Inflammatory macrophage treated with lipopolysaccharide for 1 hour (primary cell): ENCODE measurements at places on chromosomes 16 and 17.
A peak's percentile ranks its signal among the peaks of the same experiment; 100 is the strongest.

GRCh38 chr17:64091571-64091970, 38.4 kb downstream of the ERN1 start:
- DNase-seq = no peak

DNA sequence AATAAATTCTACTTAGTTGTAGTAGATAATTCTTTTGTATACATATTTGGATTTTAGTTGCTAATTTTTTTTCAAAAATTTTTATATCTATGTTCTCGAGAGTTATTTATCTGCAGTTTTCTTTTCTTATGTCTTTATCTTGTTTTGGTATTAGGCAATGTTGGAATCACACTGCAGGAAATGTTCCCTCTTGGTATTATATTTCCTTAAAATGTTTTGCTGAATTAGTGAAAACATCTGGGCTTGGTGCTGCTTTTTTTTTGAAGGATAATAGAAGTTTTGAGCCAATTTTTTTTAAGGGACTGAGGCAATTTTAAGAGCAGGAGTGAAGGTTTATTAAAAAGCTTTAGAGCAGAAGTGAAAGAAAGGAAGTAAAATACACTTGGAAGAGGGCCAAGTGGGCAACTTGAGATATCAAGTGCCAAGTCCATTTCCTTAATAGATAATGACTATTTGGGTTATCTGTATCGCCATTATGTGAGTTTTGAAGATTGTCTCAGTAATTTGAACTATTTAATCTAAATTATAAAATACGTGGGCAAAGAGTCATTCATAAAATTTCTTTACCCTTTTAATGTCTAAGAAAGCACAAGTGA, 1390.1 kb upstream of the CDH8 start:
- DNase-seq = no peak

- no peak for DNase-seq
Observed at GRCh38 chr17:12584727-12585126, 81.0 kb upstream of the MYOCD start.

DNA sequence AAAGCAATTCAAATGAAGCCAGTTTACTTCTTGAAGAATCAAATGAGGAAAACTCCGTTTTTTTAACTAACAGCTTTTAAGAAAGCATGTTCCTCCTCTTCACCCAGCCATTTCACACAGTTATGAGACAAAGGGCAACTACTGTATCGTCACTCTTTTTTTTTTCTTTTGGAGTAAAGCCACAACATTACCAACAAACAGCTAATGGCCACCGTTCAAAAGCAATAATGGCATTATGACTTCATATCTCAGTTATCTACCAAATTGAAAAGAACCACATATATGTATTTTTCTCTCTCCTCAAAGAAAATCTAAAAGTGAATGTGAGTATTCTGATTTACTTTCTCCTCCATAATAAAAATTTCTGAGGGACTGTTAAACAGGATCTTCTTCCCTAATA, 14.5 kb downstream of the GRB2 start:
- no peak for DNase-seq

GRCh38 chr16:80084163-80084562, 456.6 kb upstream of the DYNLRB2 start:
- no peak for DNase-seq

DNA sequence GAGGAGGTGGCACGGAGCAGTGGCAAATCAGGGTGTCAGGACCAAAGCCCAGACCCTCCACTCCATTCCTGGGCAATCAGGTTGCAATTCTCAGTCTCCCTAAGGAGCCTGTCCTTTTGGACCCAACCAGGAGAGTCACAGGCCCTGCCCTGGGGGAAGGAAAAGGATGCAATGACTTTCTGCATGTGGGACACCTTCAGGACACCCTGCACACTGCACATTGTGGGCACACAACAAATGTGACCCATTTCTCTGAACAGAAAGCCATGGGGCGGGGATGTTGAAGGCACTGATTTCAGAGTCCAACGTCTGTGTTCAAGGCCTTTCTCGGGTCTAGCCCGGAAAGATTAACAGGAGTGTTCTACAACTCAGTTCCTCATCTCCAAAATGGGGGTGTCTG, 286.2 kb upstream of the FOXF1 start:
- no peak for DNase-seq

DNA sequence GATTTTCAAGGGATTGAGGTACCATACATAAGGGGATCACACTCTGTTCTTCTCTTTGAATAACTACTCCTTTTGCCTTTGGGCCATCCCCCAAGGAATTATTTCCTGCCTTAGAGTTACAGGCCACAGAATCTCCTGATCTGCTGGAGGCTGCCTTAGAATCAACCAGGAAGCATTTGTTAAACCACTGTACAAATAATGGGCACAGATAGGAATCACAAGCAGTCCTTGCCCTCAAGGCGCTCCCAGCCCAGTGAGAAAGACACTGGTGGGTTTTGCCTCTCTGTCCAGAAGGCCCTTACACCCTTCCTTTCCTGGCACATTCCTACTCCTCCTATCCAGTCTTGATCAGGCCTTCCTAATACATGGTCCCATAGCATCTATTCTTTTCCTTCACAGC, 45.9 kb downstream of the MRTFB start:
- no peak for DNase-seq

GRCh38 chr17:48543107-48543853, 1.6 kb downstream of the HOXB2 start:
- peak; percentile 44 for DNase-seq

- DNase-seq = no peak
Observed at GRCh38 chr16:30805056-30805369, 18.0 kb upstream of the ZNF629 start.

GRCh38 chr17:57888311-57889216, 38.7 kb upstream of the MRPS23 start:
- no peak for DNase-seq

- no peak for DNase-seq
Observed at GRCh38 chr17:74950207-74950606, 14.5 kb downstream of the OTOP3 start.

DNA sequence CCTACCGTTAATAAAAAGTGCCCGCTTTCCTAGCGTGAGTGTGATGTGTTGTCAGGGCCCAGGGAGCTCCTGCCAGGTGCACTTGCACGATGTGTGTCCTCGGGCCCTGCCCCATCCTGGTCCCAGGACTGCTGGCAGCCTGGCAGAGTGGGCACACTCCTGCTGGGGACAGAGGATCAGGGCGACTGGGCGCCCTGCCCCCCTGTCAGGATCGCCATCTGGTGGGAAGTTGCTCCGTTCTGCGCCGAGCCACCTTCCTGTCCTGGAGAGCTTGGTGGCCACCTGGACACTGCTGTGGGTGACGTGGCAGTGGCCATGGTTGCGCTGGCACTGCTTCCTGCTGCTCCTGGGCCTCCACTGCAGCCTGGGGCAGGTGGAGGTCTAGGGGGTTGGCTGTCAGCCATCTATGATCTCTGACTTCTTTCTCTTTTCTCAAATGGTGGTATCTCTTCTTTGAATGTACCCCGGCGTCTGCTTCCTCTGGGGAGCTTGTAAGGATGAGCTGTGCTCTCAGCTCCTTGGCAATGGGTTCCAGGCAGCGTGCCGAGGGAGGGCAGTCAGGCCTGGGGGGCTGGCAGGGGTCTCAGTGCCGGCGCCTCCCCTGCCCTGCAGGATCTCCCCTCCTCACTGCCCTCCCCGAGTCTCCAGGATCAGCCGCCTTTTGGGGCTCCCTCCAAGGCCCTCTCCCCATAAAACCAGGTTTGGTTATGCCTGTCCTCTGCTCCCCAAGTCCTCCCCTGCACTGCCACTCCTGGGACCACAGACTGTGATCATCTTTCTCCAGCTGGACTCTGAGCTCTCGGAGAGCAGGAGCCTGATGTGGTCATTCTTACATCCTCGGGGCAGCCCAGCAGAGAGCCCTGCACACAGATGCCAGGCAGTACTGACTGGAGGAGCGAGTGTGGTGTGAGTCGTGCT, 76.9 kb downstream of the AMFR start:
- DNase-seq = no peak

DNA sequence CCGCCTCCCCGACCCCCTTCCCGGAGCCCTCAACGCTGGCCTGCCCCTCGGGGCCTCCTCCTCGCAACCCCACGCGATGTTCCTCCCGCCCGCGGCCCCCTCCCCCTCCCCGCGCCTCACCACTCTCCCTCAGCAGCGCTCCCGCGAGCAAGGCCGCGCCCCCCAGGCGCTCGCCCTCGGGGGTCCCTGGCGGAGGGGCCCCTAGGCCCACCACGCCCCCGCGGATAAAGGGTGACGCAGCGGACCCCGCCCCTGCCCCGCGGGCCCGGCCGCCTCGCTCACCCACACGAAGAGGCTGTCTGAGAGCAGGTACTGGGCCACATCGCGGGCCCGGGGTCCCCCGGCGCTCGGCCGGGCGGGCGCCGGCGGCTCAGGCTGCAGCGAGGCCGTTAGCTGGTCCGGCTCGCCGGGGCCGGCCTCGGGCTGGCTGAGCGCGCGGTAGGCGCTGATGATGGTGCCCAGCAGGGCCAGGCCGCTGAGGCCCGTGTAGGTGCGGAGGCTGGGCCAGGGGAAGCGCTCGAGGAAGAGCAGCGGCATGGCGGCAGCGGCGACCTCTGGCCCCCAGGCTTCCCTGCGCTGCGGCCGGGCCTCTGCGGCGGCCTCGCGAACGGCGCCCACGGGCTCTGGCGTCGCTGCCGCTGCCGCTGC, 430 bp downstream of the AMFR start:
- DNase-seq = no peak

DNA sequence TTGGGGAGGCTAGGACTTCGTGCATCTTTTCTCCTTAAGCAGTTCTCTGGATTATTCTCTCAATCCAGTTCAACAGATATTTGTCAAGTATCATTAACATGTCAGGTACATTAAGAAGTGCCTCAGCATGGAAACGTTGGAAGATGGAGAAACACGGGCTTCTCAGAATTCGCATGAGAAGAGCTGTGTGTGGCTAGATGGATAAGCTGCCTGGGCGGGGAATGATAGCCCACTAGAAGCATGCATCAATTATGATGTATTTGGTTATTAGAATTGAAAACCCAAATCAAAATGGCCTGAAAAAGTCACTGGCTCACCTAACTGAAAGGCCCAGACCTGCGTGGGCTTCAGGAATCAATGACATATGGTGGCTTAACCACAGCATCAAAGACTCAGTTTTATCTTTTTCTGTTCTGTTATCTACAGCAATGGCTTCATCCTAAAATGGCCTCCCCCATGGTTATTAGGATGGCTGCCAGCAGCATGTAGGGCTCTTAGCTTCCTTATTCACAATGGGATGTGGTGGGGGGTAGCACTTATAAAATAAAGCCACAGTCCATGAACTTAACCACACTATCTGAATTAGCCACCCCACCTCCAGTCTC, 43.9 kb downstream of the MMD start:
- DNase-seq = no peak

DNA sequence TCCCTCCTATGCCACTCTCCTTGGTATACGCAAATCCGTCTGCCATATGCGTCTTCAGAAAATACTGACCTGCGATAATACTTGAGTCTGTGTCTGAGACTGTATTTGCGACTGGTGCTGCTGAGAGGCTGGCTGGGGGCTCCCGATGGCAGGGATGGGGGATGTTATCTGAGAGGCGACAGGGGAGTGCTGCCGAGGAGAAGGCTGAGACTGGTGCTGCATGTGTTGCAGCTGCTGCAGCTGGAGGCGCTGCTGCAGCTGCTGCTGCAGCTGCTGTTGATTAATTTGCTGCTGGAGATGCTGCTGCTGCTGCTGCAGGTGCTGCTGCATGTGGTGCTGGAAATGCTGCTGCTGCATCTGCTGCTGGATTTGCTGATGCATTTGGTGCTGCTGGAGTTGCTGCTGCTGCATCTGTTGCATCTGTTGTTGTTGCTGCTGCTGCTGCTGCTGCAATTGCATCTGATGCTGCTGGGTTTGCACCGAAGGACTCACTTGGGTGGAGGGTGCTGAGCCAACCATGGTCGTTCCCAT, 107.7 kb downstream of the TOX3 start:
- no peak for DNase-seq

- peak; percentile 93 for DNase-seq
Observed at GRCh38 chr17:78910497-78911284, 7.7 kb upstream of the CEP295NL start.

DNA sequence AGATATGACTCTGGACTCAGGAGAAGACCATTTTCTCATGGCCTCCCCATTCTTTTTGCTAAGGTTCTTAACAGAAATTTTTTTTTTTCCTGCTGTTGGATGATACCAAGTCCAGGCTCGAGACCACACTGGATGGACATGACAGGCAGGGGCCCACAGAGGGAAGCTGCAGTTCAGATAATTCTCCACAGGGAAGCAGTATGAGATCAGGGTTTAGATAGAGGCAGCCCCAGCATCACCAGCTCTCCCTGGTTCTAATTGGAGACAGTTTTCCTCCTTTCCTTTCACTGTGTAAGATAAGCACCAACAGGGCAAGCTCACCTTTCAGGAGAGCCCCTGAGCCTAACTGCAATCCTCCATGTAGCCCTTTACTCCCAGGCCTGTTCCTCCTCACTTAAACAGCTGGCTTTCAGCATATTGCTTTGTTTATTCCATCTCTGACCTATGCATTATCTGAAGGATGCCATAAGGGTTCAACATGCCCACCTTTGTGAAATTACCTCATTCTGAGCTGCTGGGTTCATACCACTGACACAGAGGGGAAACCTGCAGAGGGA, 108.1 kb downstream of the SNX11 start:
- peak; percentile 10 for DNase-seq

GRCh38 chr16:12062343-12063003, 85.9 kb downstream of the SNX29 start:
- peak; percentile 86 for DNase-seq

GRCh38 chr17:58884161-58884560, 128.5 kb downstream of the PPM1E start:
- no peak for DNase-seq

DNA sequence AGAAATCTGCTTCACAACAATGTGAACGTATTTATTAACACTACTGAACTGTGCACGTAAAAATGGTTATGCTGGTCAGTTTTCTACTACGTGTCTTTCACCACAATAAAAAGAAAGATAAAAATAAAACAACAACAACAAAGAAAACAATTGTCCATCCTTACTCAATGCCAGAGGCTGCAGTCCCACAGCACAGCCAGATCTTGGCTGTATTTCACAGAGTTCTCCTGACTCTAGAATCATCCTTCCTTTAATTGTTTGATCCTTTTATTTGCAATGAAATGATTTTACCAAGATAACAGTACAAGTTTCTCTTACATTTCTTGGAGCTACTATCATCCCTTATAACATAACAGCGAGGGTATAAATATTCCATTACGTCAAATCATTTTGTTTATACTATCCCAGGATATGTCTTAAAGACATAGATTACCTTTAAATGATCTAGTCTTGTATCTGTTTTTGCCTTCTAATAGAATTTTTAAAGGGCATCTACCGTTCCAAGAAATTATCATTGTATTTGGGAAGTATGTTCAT, 103.3 kb downstream of the SLC39A11 start:
- DNase-seq = no peak

- DNase-seq = no peak
Observed at GRCh38 chr16:57128771-57129389, 36.5 kb downstream of the CPNE2 start.

GRCh38 chr17:31696184-31696602, 162.9 kb downstream of the COPRS start:
- no peak for DNase-seq

- DNase-seq = peak; percentile 40
Observed at GRCh38 chr17:82775001-82775823, 23.3 kb downstream of the TBCD start.

GRCh38 chr16:2836646-2837508, 6.8 kb downstream of the ZG16B start:
- no peak for DNase-seq
